Fibroblast of skin of left biceps (primary cell): ENCODE measurements at places on chromosomes 1 and 21.
A peak's percentile ranks its signal among the peaks of the same experiment; 100 is the strongest.

DNA sequence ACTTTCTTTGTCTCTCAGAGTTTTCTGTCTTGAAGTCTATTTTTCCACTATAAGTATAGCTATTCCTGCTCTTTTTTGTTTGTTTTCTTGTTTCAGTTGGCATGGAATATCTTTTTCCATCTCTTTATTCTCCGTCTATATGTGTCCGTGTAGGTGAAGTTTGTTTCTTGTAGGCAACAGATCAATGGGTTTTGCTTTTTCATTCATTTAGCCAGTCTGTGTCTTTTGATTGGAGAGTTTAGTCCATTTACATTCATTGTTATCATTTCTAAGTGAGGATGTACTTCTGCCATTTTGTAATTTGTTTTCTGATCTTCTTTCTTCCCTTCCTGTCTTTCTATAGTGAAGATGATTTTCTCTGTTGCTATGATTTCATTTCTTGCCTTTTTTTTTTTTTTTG lies 132.5 kb upstream of the GPR52 start:
- no peak for DNase-seq

DNA sequence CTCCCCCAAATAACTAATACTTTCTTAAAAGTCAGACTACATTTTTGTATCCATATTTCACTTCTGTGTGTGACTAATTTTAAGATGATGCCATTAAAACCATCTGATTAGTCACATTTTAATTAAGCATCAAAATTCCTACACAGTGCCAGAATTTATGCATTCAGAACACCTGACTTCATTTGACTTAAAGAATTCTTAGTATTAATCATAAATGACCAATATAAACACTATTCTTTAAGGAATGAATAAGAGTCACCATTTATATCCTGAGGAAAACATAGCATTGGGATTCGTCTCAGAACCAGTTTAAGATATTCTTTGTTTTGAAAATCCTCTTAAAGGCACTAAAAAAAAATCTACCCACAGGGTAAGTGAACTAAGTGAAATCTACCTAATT lies 37.0 kb downstream of the TM2D1 start:
- no peak for DNase-seq

- DNase-seq: no peak
Measured at GRCh38 chr1:64251971-64252370, 48.5 kb downstream of the UBE2U start.

GRCh38 chr1:203628201-203629015 lies 1.8 kb downstream of the ATP2B4 start:
- DNase-seq: no peak

DNA sequence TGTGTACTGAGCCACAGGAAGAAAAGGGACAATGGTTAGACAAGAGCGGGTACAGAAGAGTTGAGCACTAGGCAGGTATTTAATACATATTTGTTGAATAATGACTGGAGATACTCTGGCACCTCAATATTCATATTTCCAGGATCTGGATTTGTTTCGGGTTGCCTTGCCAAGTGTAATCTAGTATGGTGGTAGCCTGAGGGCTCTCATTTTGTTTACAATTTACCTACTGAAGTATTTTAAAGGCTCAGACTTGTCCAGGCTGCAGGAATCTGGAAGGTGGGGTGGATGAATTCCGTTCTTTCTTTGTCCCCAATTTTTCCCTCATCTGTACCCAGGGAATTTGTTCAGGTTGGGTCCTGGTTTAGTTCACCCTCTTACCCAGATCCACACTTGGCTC lies 95.0 kb downstream of the CACHD1 start:
- DNase-seq: no peak

DNA sequence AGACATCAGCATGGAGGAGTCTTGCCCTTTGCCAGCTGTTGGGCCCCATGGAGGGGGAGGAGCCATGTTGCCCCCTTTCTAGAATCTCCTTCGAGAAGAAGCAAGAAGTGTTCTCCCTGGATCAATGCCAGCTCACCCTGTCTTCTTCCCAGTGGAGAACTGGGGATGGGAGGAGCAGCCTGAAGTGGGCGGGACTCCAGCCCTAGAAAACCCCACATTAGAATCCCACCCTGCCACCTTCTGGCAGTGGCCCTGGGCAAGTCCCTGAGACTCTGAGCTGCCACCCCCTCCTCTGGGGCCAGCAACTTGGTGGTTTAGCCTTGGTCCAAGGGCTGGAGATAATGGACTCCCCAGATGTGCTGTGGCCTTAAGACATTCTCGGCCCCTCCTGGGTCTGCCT lies 51.7 kb downstream of the PAX7 start:
- DNase-seq: no peak

GRCh38 chr1:225896494-225896893 lies 7.5 kb upstream of the LEFTY1 start:
- no peak for DNase-seq

DNA sequence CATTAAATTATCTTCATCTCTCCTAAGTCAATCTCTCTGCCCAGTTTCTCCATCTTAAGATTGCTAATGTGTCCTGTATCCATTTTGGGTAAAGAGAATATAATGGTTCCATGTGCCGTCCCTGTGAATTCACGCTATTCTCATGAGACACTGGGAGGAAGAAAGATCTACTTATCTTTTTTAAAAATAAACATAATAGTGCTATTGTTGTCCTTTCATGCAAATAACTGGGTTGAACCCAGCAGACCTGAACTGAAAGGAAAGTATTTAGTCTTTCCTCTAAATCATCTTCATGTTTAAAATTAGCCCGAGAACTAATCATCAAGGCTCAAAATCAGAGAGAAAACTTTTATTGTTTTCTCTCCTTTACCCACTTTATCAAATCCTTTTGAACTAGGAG lies 22.4 kb downstream of the SLAMF1 start:
- DNase-seq: no peak

DNA sequence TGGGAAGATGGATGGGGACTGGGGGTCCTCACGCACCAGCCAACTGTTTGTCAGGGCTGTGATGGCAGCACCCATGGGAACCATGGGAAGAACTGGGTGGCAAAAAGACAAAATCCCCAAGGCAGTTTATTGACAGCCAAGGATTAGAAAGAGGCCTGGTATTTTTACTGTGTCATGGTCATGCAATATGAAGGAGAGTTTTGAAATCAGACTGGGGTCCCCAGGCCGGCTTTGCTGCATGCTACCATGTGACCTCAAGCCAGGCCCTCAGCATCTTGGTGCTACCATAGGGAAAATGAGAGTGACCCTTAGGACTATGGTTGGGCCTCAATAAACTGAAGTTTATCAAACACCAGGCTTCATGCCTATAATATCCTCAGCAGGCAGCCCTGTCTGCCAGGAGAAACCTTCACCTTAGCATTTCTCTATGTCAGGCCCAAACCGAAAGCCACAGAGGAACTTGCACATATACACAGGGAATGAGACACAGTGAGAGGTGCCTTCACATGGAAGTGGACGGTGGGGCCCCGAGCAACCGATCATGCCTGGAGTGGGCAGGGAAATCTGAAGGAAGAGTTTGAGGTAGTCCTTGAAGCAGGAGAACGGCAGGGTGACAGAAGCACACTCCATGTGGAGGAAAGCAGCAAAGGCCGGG lies 203.2 kb downstream of the HIVEP3 start:
- DNase-seq: no peak

GRCh38 chr1:109252167-109252892 lies 3.0 kb downstream of the CELSR2 start:
- DNase-seq: no peak

DNA sequence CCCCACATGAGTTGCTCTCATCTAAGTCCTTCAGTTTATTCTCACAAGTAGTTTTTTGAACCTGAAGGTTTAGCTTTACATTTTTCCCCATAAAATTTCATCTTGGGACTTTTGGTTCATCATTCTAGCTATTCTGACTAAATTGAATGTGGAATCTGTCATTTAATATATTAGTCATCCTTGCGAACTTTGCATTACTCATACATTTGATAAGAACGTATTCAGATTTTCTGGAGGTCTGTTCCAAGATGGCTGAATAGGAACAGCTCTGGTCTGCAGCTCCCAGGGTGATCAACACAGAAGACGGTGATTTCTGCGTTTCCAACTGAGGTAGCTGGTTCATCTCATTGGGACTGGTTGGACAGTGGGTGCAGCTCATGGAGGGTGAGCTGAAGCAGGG lies 59.8 kb upstream of the CSF1 start:
- DNase-seq: no peak

GRCh38 chr1:82260051-82260450 lies 459.3 kb downstream of the ADGRL2 start:
- DNase-seq: no peak

GRCh38 chr1:153540394-153541361 lies at the start of gene S100A5:
S100A5 (minus strand) TSS chr1:153540934; CDS start chr1:153540191, 743 bp downstream.
- DNase-seq: no peak

DNA sequence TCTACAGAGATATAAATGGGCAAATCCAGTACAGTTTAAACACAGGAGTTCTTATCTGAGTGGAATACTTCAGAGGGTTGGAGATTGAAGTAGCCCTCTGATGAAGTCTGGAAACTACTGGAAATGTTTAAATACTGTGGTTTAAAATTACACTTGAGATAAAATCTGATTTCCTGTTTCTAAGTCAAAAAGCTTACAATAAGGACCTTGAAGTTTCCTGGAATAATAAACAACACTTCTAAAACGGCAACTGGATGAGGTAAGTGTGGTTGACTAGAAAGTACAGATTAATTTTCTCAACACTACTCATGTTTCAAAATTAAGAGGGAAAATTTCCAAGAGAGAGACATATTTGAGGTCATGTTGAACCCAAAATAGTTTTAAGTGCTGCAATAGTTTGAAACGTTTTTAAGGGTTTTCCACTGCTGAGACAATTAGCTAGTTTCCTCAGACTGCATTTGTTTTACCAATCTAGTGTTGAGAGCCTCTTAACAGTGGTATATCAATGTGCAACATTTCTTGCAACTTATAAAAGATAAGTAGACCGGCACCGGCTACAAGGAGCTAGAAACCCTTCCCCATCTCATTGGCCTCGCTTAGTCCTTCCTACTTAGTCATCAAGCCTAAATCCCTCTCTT lies 27.4 kb downstream of the KCNA3 start:
- DNase-seq: peak; percentile 8

- no peak for DNase-seq
Measured at GRCh38 chr1:180762796-180763195, 131.0 kb downstream of the XPR1 start.

- no peak for DNase-seq
Measured at GRCh38 chr1:21126324-21126723, 50.4 kb downstream of the EIF4G3 start.

GRCh38 chr1:224217655-224218623 lies 34.9 kb downstream of the DEGS1 start:
- no peak for DNase-seq

- DNase-seq: no peak
Measured at GRCh38 chr1:93317207-93317606, 28.5 kb upstream of the DR1 start.

DNA sequence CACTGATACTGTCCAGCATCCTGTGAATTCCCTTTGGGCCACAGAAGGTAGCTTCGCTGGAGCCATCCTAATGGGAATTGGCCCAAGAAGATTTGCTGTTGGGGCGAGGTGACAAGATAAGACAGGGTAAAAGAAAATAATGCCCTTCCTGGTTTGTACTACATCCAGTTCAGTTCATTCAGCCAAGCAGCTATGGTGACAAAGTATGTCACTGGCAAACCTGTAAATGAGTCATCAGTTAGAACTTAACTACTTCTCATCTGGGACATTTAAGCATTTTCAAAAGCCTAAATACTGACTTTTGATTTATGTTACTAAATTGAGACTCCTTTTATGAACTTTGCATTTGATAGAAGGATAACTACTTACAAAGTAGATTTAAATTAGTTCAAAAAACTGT lies 54.2 kb downstream of the WDR64 start:
- no peak for DNase-seq

GRCh38 chr1:44330935-44331334 lies 24.1 kb downstream of the ERI3 start:
- no peak for DNase-seq

DNA sequence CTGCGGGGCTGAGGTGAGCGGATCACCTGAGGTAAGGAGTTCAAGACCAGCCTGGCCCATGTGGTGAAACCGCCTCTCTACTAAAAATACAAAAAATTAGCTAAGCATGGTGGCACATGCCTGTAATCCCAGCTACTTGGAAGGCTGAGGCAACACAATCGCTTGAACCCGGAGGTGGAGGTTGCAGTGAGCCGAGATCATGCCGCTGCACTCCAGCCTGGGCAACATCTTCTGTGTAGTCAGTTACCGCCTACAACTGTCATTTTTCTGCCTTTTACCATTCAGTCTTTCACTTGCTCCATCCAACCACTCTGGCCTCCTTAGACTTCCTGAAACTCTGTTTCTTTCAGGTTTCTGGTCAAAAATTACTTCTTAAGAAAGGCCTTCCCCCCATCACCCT lies 2.2 kb downstream of the MYCBP start:
- no peak for DNase-seq

DNA sequence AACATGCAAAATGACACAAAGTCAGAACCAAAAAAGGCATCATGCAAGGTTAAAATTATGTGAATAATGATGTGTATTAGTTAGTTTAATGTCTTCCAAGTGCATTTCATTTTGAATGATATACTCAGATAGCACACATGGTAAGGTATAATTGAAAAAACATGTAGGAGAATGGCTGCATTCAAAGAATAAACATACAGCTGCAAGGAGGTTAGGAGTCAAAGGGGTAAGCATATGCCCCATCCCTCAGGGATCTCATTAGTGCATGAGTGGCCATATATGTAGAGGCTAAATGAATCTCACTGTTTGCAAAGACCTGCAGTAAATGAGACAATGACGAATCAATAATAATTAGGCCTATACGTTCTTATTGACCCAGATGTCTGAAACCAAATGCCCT lies 179.7 kb upstream of the HOOK1 start:
- DNase-seq: peak; percentile 35

DNA sequence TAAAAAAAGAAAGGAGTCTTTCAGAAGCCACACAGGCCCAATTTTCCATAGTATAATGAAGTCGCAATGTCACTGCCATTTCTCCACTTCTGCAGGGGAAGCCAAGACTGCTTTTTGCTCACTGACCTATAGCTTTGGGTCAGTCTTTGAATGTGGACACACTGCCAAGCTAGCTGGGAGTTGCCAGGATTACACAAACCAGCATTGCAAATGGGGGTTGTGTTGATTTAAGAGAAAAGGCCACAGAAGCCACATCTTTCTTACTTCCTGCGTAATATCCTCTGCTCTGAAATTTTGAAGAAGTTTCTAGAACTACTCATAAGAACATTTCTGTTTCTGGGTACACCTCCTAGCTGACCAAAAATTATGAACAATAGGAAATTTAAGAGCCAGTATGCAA lies 45.8 kb upstream of the SAMSN1 start:
- no peak for DNase-seq

- DNase-seq: no peak
Measured at GRCh38 chr1:107548276-107548675, 407.4 kb downstream of the NTNG1 start.

GRCh38 chr1:11534846-11535245 lies 55.9 kb downstream of the DISP3 start:
- DNase-seq: no peak

GRCh38 chr1:200448034-200448762 lies 38.4 kb upstream of the ZNF281 start:
- no peak for DNase-seq
